Adrenal gland (tissue), 19 donors: ENCODE measurements at places on chromosomes 6 and 20. TPM values are rescaled to one million over a fixed set of nuclear protein-coding genes. Genes with fewer than 3 reads are reported as not detected.

HSPA12B gene
- 5.8 TPM for total RNA-seq

CEP85L gene
- 24.0 TPM for total RNA-seq

PNLDC1 gene
- total RNA-seq = not detected

DNA sequence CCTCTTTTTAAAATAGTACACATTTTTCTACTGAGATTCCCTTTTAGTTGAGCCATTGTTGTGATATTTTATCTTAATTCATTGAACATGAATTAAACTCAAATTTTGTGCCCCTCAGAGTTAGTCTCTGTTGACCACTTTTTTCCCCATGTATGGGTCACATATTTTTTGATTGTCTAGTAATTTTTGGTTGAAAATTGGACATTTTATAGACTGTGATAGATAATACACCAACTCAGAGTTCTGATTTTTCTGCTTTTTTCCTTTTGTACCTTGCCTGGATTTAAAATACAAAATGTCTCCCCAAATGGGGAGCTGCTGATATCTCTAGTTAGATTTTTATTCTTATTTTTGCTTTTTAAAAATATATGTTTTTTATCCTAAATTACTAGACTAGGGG is 291.8 kb upstream of the CITED2 start:
- H3K4me3 ChIP-seq = no peak overlapping the region
- H3K27ac ChIP-seq = no peak overlapping the region
- H3K27me3 ChIP-seq = no peaks in the 10 kb centered on the region
- no peak for DNase-seq
- H3K4me1 ChIP-seq = no peaks in the 10 kb centered on the region
- no peaks in the 10 kb centered on the region for H3K36me3 ChIP-seq

- no peak for DNase-seq
- H3K4me1 ChIP-seq = peaks cover 7% of the 10 kb centered on the region
- H3K27ac ChIP-seq = no peak overlapping the region
- H3K27me3 ChIP-seq = no peaks in the 10 kb centered on the region
- H3K4me3 ChIP-seq = no peak overlapping the region
These were observed 293.7 kb upstream of the SULF2 start for GRCh38 chr20:48079028-48079427.

- H3K4me3 ChIP-seq = no peak overlapping the region
- no peak overlapping the region for H3K27ac ChIP-seq
- no peaks in the 10 kb centered on the region for H3K36me3 ChIP-seq
- no peaks in the 10 kb centered on the region for H3K4me1 ChIP-seq
- no peak for DNase-seq
These were observed 78.3 kb downstream of the KIF6 start for GRCh38 chr6:39646751-39647420.

- no peak overlapping the region for H3K27ac ChIP-seq
- DNase-seq = no peak
- H3K4me1 ChIP-seq = no peaks in the 10 kb centered on the region
- no peaks in the 10 kb centered on the region for H3K36me3 ChIP-seq
- H3K27me3 ChIP-seq = peaks cover 8% of the 10 kb centered on the region
These were observed 47.1 kb upstream of the TMEM181 start for GRCh38 chr6:158512809-158513208.

- no peaks in the 10 kb centered on the region for H3K27me3 ChIP-seq
- DNase-seq = no peak
These were observed 7.4 kb upstream of the SPDEF start for GRCh38 chr6:34563513-34563870.
